ENCODE measurements at places on chromosomes 4 and X.

- DNase-seq: no peak
Measured at GRCh38 chrX:7925867-7926472, 1.2 kb downstream of the PNPLA4 start.

GRCh38 chrX:38558686-38559085 is 2.7 kb upstream of the TSPAN7 start:
- DNase-seq: no peak

DNA sequence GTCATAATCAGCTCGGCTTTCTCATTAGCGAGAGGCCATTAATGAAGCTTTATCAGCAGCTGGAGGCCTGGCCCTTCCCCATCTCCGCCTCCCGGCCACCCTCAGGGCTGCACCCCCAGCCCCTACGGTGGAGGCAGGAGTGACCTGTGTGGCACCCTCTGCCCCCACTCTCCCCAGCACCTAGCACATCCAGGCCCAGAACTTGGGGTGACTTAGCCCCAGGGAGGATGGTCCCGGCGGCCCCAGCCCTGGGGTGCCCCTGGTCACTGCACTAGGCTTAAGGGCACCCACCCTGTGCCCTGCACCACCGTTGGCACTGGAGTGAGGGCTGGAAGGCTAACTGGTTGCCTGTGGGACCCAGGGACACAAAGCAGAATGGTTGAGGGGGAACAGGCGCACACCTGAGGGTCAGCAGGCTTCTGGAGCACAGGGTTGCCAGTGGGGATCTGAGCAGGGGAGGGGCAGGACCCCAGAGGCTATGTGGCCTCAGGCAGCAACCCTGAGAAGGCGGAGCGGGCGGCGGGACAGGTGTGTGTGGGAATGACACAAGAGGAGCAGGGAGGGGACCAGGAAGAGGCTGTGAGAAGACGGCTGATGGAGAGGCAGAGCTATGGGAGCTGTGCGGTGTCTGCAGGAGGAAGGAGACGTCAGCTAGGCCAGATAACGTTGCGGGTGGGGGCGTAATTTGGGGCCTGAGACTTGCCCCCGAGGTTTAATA is 120.2 kb downstream of the FAM53A start:
- DNase-seq: no peak

- no peak for DNase-seq
Measured at GRCh38 chrX:119669424-119670037, 23.4 kb downstream of the SEPTIN6 start.

GRCh38 chr4:78691334-78691754 is 84.8 kb upstream of the BMP2K start:
- DNase-seq: no peak

GRCh38 chrX:38061335-38061734 is 55.0 kb downstream of the SYTL5 start:
- DNase-seq: no peak

DNA sequence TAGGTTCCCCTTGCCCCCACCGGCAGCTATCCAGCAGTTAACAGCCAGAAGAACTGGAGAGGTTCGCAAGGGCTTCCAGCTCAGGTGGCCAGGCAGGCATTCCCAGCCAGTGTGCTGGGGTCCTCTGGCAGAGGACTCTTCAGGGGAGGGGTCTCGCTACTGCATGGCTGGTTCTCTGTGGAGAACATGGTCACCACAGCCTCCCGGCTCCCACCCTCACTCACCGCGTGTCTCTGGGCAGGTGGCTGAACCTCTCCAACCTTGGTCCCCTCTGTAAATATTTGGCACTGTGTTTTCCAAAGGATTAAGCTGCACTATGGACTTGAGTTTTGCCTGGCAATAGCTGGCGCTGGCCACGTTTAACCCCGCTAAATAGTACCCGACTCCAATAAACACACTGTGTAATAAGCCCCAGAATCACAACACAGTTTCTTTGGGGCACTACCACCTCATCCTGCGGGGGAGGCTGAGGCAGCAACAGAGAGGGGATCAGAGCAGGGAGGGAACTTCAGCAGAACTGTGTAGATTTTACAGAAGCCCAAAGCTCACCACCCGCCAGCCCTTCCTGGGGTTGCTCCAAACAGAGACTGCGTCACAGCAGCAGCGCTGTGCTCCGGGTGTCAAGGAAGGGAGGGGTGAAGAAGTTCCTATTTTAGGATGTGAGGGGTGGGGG is 15.2 kb downstream of the BCOR start:
- no peak for DNase-seq

- no peak for DNase-seq
Measured at GRCh38 chr4:136650541-136651277, 881.6 kb downstream of the PCDH18 start.

DNA sequence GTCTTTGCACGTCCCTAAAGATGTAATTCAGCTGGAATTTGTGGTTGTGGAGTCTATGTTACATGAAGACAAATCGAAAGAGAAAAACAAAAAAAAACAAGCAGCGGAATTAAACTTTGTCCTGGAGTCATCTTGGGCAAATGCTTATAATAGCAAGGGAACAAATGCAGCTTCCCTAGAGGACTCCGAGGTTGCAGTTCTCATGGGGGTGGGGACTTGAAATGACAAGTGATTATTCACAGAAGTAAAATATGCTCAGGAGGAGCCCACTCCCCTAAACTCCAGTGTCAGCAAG is 362.4 kb downstream of the ARHGAP24 start:
- DNase-seq: no peak

GRCh38 chrX:56462389-56462788 is 101.0 kb upstream of the UBQLN2 start:
- DNase-seq: no peak

DNA sequence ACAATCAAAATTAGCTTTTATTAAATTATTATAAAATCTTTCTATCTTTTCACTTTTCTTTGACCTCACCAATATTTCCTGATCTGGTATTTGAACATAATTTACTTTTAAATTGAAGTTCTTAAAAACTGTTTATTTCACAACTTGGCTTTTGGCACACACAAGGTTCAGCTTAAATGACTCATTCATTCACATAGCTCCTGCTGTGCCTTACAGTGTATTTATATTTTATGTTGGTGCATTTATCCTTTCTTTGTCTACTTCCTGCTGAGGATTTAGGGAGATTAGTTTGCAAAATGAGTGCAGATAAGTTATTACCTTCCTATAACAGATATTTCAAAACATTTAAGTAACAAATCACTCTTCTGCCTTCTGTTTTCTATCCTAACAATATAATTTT is 430.6 kb downstream of the DTHD1 start:
- no peak for DNase-seq

DNA sequence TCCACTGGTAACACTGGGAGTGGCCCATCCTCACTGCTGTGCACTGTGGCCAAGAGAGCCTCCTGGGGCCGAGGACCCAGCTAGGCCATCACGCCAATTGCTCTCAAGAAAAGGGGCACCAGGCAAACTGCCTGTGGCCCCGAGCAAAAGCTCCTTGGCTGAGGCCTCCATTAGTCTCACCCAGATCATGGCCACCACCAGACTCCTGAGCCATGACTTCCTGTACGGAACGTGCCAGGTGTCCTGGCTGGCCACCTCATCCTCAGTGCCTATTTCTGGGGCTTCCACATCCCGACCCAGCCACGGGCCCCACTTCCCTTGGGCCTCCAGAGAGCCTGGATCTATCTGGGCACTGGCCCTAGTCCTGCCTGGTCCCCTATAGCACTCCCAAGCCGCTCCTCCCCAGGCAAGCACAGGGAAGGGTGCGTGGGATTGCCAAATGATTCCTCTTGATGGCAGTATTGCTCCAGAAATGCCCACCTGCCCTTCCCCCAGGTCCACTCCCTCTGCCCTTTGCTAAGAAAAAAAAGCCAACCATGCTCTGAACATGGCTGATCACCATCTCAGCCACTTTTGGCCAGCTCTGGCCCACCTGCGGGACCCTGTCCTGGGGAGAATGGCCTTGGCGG is 212.6 kb upstream of the AGTR2 start:
- peak; percentile 3 for DNase-seq

DNA sequence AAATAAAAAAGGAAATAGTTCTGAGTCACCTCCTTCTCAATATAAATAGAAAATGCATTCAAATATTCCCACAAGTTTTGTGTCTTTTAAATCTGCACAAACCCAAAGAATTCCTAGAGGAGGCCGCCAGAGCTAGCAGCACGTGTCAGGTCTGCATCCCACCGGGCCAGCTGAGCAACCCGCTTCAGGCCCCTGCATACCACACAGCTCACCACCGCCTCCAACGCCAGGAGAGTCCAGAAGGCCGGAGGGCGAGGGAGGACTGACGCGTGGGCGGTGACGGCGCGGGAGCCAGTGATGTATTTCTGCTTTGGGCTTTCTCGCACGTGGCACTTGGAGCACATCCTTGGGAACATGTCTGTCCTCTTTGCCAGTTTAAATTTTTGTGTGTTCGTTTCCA is 61.9 kb upstream of the CLDN34 start:
- no peak for DNase-seq

DNA sequence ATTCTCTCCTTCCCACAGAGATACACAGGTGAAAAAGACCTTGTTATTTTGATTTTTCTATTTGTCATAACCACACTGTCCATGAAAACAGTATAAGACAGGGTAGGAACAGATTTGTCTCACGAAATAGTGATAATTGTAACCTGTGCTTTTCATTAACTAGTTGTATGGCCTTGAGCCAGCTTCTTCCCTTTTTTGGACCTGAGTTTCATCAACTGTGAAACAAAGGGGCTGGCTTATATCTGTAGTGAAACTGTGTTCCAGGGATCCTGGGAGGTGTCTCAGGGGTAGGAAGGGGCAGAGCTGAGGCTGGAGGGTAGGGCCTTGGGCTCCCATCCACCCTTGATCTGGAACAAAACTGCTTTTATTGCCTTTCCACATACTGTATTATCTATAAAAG is 50.9 kb downstream of the MED28 start:
- DNase-seq: no peak

DNA sequence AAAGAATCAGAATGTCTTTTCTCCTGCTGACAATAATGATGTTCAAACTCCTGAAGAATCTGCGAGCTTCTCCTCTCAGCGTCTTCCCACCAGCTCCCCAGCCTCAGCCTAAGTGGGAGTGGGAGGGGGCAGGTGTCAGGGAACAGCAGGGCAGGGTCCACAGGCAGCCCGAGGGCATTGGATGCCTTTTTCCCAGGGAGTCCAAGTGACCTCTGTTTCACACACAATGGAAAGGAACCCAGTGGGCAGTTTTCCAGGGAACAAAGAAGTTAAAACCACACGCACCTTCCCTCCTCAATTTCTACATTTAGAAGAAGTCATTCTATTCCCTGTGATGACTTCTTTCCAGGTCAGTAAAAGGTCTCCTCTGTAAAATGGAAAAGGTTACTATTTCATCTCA is 278.5 kb downstream of the PARM1 start:
- DNase-seq: no peak

- DNase-seq: no peak
Measured at GRCh38 chr4:14807856-14808255, 194.4 kb upstream of the CPEB2 start.

- no peak for DNase-seq
Measured at GRCh38 chr4:98283219-98284189, 22.3 kb downstream of the RAP1GDS1 start.

DNA sequence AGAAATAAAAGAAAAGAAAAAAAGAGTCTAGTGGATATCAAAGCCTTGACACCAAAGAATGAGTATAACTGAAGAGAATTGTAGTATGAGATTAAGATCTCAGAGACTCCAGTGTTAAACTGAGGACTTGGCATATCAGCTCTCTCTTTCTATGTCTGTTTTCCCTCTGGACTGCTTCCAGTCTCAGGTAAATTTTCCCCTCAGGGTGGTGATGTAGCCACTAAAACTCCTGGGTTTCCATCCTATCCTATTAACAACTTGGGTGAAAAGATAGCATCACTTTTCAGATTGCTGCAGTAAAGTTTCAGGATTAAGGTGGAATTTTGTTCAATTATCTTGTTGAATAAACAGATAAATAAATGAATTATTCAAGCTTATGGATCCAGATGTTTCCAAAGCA is 85.7 kb downstream of the ATP10D start:
- no peak for DNase-seq

- no peak for DNase-seq
Measured at GRCh38 chrX:81208916-81209315, 7.0 kb downstream of the SH3BGRL start.
